Activated T-helper 1 cell treated with anti-CD3 and anti-CD28 coated beads, Interleukin-2, amount 50 U/mL, for 16 hours (primary cell): ENCODE measurements at places on chromosomes 5 and 9.

DNA sequence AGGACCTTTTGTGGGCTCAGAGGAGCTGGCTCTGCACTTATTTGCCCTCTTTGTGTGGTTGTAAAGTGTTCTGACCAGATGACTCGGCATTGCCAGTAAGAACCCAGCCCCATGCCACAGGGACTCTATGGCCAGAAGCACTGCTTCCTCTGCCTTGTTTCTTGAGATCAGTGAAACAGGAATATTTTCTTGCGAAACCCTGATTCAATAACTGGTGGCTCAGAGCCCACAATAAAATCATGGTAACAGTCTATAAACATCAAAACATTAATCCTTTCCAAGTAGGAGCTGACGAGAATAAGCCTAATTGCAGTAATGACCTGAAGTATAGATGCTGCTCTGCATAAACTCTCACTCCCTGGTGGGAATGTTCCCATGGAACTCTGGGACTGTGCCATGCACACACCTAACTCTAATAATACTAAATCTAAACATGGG lies 344.3 kb downstream of the ZNF608 start:
- no peak for DNase-seq

DNA sequence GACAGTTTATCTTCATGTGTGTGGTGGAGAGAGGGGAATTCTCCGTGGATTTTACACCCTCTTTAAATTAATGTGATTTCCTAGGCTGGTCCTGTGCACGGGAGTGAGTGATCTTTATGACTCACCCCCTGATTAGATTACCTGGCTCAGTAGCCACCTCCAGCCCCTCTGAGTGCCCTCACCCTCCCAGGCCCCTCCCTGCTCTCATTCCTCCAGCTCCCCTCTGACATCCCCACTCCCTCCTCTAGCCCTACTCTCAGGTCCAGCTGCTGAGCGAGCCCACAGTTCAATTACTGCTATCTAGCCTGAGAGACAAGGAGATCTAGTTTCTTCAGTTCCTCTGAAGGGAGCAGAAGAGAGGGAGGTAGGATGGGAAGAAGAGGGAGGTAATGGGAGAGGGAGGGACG lies 61.8 kb upstream of the ARAP3 start:
- no peak for DNase-seq

- DNase-seq: no peak
These were observed 12.0 kb upstream of the OLFM1 start for GRCh38 chr9:135075234-135076142.

- DNase-seq: no peak
These were observed 58.4 kb downstream of the ARL15 start for GRCh38 chr5:54251981-54252380.

- no peak for DNase-seq
These were observed 9.7 kb upstream of the ANKDD1B start for GRCh38 chr5:75601567-75601966.

DNA sequence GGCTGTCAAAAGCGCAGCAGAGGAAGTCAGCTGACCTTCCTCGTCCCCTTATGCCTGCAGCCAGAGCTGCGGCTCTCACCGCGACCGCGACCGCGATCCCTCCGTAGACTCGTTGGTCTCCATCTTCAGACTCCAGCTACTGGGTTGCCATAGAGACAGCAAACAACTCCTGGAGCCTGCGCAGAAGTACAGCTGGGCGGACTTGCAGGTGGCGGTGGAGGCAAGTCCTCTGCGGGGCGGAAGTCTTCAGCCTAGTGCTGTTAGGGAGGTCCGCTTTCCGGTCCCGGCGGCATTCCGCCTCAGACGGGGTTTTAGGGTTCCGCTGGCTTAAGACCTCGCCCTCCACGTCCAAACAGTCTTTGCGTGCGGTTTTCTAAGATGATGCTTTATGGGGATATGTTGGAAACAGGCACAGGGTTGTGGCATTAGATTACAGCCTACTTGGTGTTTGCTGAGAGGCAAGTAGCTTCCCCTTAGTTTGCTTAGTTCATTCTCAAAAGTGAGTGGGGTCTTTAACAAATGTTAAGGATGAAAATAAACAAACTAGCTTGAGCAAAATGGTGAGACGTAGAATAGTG lies at the start of gene SPAG8:
Gene SPAG8 (minus strand): TSS at position 238 of the 578 bp plus-strand sequence. CDS start 115 bp downstream, at position 123.
- DNase-seq: peak; percentile 91

- no peak for DNase-seq
These were observed 296.9 kb downstream of the MSX2 start for GRCh38 chr5:175021321-175021720.

DNA sequence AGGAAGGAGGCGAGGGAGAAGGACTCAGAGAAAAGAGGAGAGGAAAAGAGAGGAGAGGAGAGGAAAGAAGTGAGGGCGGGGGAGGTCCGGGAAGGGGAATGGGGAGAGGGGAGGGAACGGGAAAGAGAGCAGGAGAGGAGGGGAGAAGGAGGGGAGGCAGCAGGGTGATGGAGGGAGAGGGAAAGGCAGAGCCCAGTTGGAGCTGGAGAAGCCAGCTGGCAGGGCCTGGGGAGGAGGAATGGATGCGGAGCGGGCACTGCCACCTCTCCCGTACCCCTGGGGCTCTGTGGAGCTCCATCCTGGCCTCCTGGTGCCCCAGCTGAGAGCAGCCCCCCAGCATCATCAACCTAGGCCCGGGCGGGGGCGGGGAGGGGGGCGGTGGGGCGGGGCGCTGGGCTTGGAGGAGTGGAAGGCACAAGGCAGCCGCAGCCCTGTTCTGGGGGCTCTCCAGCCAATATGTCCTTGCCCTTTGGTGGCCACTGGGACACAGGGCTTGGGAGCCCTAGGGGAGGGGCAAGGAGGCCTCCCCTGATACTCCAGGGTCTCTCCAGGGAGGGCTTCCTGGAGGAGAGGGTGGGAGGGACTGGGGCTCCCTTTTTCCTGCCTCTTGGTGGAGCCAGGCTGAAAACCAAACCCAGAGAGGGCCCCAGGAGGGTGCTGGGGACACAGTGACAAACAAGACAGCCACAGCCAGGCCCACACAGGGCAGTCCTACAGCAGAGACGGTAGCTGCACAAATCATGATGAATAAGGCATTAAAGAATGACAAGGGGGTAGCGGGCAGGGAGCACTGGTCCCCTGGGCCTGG lies 123.7 kb downstream of the C9orf50 start:
- DNase-seq: no peak

DNA sequence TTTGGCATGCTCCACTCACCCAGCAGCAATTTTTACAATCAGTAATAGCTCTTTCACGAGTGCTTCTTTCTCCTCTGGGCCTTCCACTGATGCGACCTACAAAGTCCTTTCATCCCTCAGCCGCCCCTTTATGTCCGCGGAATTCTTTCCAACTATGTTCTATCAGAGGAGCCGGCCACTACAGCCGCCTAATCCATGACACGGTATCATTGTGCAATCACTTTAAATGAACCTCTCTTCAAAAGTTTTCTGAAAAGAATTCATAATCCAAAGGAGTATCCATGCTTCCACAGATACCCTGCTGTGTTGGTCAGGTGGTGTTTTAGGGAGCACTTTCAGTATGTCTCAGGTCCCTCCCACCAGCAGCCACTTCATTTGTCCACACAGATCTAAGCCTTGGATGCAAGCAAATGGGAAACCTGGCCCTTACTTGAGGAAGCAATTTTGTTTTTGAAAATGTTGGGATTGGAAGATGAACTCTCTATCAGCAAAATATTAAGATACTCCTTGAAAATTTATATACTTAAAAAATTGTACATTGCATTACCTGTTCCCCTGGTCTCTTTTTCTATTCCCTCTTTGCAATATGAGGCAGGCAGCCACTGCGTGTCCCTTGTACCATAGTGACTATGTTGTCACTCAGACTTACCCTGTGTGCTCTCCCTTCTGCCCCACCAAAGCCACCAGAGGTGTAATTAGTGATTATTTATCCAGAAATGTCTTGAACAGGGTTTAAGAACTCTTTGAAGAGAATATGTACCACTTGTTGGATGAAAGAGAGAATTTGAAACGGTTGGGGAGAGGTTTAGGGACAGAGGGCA lies 12.9 kb upstream of the MEF2C start:
- no peak for DNase-seq

DNA sequence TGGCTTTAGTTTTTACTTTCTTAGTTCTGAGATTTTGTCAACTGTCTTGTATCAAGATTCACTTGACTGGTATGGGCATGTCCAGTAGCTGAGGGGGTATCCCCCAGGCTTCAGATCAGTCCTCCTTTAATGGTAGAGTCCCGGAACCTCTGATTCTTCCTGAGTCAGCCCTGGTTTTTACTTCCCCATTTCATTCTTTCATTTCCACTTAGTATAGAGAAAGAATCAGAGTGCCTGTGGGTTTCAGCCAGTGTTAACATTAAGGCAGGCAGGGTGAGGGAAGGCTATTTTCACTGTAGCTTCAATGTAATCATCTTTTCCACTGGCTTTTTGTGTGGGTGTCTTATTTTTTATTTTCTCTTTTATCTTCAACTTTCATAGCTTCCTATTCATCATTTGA lies 8.3 kb upstream of the COMMD10 start:
- no peak for DNase-seq

DNA sequence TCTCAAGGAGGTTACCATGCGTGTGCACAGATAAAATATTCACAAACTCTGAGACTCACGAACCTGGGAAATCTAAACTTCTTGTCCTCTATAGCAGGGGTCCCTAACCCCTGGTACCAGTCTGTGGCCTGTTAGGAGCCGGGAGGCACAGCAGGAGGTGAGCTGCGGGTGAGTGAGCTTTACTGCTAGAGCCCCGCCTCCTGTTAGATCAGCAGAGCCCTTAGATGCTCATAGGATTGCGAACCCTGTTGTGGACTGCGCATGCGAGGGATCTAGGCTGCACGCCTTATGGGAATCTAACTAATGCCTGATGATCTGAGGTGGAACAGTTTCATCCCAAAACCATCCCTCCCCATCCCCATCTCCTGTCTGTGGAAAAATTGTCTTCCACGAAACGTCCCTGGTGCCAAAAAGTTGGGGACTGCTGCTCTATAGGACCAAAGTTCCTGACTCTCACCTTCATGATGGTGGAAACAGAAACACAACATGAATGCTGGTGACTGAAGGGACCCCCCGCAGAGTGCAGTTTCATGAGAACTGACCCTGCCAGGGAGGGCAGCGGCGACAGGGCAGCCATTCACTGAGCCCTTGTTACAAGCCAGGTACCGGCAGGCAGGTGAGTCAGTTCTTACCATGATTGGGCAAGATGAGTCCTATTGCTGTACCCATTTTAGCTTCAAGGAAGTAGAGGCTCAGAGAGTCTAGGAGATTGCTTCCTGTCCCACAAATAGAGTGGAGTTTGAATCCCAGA lies 181.9 kb downstream of the RGS3 start:
- DNase-seq: no peak

GRCh38 chr5:136149891-136150290 lies 17.2 kb downstream of the SMAD5 start:
- DNase-seq: no peak

DNA sequence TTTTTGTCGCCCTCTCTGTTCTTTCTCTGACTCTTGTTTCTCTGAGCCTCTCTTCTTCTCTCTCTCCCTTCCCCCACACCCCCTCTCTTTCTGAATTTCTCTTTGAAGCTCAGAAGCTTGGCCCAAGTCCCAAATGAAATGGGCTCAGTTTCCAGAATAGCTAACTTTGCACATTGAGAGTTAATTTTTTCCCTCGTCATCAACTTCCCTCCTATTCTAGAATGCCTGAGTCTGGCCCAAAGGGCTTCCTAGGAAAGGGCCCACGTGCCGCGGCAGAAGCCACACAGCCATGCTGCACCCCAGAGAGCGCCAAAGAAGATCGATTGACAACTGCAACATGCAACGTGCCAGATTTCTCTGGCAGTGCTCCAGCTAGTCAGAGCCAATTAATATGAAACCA lies 588.8 kb upstream of the KLF4 start:
- no peak for DNase-seq

- peak; percentile 62 for DNase-seq
These were observed 1.9 kb upstream of the FIBCD1 start for GRCh38 chr9:130940693-130941576.

DNA sequence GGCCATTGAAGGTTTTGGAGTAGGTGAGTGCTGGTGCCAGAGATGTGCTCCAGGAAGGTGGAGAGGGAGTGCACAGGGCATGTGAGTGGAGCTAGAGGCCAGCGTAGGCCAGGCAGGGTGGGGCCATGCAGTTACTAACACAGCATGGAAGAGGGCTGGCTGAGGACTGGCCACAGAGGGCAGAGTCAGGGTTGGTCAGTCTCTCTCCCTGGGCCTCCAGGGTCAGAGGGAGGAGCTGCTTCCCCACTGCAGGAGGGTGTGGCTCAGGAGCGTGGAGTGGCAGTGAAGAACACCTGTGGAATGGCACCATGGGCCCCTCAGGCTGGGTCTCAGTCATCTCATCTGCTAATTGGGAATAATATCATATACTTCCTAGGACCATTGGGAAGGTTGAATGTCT lies 167.7 kb downstream of the MACROH2A1 start:
- no peak for DNase-seq

GRCh38 chr5:84790406-84790805 lies 405.7 kb upstream of the EDIL3 start:
- no peak for DNase-seq

- no peak for DNase-seq
These were observed 267.1 kb upstream of the EFNA5 start for GRCh38 chr5:107937651-107938355.

- DNase-seq: no peak
These were observed 176.1 kb downstream of the PCSK1 start for GRCh38 chr5:96256795-96257470.

- no peak for DNase-seq
These were observed 251.7 kb upstream of the ACTBL2 start for GRCh38 chr5:57734296-57734695.

DNA sequence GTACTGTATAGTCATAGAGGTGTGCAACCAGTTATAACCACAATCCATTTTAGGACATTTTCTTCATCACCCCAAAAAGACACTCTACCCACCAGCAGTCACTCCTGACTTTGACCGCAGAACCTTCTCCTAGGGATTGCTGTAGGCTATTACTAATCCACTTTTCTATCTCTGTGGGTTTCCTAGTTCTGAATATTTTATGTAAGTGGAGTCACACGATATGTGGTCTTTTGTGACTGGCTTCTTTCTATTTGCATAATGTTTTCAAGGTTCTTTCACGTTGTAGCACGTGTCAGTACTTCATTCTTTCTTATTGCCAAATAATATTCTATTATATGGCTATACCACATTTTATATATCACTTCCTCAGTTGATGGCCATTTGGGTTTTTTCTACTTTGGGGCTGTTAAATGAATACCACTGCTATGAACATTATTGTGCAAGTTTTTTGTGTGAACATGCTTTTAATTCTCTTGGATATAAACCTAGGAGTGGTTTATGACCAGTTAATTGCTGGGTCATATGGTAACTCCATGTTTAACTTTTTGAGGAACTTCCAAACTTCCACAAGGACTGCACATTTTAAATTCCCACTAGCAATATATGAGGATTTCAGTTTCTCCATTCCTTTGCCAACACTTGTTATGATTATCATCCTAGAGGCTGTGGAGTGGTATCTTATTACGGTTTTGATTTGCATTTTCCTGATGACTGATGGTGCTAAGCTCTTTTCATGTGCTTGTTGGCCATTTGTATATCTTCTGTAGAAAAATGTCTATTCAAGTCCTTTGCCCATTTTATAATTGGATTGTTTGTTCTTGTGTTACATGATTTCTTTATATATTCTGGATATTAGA lies 37.8 kb downstream of the MRRF start:
- no peak for DNase-seq

DNA sequence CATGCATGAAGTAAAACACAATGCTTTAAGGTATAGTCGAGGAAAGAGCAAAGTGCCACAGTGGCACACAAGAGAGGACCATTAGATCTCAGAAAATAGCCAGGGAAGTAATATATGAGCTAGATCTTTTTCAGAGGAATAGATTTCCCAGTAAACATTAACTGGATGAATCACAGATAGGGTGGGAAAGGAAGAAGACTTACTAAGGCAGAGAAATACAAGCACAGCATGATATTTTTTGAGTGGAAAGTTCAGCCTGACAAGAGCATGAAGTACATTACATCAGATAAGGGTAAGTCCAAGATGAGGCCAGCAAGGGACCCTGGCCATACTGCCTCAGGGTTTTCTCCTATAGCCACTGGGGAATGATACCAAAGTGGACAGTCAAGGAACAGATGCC lies 804.6 kb upstream of the DMAC1 start:
- no peak for DNase-seq
